ENCODE measurements at places on chromosomes 7 and 10.

DNA sequence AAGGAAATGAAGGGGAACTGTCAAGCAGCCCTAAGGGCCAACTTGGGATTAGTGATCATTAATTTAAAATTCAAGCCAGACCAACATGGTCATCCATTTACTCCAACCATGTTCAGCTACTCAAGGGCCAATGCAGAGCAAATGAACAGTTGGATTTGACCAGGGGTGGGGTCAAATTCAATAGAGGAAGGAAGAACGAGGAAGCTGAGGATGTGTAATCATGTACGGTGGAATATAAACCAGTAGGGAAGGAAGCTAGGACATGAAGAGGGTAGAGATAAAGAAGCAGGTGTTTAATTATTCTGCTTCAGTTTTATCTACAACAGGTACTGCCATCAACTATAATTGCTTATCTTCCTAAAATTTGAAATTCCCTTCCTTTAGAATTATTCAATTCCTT, 81.6 kb downstream of the HIBADH start:
- DNase-seq, result no peak

- no peak for DNase-seq
Measured at GRCh38 chr7:78578686-78579085, 780.1 kb downstream of the PHTF2 start.

DNA sequence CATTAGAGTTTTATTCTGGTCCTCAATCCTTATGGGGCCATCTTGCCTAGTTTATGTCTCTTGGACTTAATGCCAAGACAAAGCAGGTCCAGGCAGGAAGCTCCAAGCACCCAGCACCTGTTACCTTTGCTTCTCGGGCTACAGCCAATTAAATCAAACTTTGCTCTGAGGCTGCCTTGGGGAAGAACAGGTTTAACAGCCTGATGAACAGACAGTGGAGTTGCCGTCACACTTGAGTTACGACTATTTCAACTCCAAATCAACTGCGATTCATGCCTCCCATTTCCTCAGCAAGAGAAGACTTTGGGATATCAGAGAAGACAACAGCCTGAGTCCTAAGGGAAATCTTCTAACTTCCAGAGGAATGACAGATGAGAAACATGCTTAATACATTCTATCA, 62.2 kb downstream of the XPNPEP1 start:
- DNase-seq, result no peak

- DNase-seq, result no peak
Measured at GRCh38 chr10:77619964-77620703, 17.5 kb downstream of the KCNMA1 start.

- DNase-seq, result no peak
Measured at GRCh38 chr7:149850007-149850594, 11.9 kb downstream of the ZNF862 start.

- DNase-seq, result no peak
Measured at GRCh38 chr7:83517035-83517700, 131.8 kb downstream of the SEMA3E start.

DNA sequence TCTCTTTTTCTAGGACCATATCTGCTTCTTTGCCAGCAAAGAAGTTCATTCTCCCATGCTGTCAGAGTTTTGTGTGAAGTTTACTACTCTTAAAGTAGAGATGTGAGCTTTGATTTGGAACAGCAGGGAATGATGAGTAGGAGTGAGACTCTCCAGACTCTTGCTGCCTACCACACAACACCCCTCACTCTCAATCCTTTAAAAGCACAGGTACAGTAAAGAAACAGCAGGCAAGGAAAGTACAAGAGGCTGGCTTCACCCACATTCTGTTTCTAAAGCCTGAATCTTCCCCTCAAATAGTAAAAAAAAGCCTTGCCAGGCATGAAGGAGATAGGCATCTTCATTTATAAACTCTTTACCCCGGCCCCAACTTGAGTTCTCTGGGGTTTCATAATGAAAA, 97.3 kb downstream of the ARMH3 start:
- DNase-seq, result no peak

DNA sequence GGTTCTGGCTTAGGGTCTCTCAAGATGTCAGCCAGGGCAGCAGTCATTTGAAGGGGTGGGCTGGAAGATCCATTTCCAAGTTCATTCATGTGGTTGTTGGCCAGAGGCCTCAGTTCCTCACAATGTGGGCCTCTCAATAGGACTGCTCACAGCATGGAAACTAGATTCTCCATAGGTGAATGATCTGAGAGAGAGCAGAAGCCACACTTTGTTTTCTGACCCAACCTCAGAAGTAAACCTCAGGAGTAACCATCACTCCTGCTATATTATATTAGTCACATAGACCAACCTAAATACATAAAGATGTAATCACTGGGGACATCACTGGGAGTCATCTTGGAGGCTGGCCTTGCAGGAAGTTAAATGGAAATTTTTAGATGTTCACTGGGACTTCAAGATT, 42.2 kb downstream of the GBF1 start:
- no peak for DNase-seq

GRCh38 chr10:24935504-24936292, 16.7 kb downstream of the PRTFDC1 start:
- no peak for DNase-seq

DNA sequence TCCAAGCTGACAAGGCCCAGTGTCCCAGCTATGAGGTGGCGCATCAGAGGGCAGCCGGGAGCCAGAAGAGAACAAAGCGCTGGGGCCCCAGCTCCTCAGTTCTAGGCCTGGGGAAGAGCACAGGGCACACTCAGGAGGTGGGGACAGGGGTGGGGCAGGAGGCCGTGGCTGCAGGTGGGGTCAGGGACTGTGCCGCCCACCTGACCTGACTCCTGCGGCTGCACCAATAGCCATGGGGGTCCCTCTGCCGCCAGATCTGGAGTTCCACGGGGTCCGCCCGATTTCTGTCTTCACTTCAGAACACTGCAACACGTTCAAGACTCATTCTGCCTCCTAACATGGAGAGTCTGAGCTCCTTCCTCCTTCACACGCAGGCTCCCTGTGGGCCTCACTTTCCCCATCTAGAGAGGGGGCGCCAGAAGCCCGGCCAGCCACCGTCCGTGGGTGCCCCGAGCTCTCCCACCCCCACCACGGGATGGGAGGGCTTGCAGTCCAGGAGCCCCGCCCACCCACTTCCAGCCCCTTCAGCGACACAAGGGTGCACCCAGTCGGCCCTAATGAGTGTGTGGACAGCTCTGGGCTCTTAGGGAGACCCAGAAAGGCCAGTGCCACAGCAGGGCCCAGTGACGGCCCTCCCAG, 278.3 kb downstream of the MAD1L1 start:
- DNase-seq, result no peak

DNA sequence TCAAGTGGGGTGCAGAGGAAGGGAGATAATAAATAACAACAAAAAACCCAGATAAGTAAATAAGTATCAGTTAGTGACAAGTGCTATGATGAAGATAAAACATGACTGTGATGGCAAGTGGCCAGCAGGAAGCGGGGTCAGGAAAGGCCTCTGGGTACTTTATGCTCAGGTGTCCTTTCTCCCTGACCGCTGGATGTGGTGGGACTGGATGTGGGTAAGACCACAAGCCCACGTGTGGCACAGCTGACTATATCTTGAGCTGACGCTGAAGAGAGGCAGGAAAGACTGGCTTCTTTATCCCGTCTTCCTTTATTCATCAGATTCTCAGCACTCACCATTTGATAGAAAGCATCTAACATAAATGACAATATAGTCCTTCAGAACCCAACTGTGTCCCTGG, 87.8 kb downstream of the CREB5 start:
- DNase-seq, result no peak

DNA sequence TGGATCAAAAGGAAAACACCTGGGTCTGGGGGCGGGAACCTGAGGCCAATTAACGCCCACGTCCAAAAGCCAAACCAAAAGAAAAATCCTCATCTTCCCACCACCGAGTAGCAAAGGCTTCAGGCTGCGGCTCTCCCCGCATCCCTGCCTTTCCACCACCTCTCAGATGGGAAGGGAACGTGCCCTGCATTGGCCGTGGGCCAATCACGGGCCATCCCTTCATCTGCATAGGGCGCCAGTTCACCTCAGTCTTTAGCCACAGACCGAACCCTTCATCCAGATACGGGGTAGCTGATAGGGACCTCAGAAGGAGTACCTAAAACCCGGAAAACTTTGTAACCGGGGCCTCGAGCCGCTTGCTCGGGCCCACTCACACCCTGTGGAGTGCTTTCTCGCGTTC, 626 bp downstream of the PRPF18 start:
- no peak for DNase-seq

- DNase-seq, result no peak
Measured at GRCh38 chr10:71127773-71128172, 84.6 kb upstream of the UNC5B start.

GRCh38 chr7:123244768-123245167, 45.0 kb upstream of the SLC13A1 start:
- DNase-seq, result no peak

- no peak for DNase-seq
Measured at GRCh38 chr10:91420868-91421267, 10.7 kb downstream of the HECTD2 start.

GRCh38 chr10:43006490-43006889, 70.4 kb upstream of the RET start:
- no peak for DNase-seq

DNA sequence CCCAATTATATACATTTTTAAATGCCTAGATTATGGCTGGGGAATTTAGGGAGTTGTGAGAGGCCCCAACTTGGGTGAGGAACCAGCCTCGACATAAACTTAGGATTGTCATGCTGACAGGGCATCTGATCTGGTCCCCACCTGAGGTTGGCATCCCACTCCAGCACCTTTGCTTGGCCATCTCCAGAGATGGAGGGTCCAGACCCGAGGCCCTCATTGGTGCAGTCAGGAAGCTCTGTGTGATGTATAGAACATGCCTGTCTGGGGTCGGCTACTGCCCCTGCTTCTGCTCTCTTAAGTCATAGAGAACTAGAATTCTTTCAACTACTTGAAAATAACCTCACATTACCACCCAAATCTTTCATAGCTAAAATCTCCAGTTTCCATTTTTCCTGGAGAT, 153.8 kb downstream of the NRF1 start:
- no peak for DNase-seq

DNA sequence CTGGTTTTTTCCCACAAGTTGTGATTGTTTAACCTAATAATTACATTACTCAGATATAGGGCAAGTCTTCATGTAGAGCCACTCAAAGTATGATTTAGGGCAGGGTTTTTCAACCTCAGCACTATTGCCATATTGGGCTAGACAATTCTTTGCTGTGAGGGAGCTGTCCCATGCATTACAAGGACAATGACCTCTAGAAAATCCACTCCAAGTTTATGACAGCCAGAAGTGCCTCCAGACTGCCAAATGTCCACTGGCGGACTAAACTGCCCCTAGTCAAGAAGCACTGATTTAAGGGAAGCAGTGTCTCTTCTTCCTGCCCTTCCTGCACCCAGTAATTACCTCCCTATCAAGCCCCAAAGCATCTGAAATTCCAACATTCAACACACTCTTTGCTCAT, 54.4 kb downstream of the ZNF800 start:
- no peak for DNase-seq

- DNase-seq, result no peak
Measured at GRCh38 chr10:47354165-47354564, 6.0 kb downstream of the RBP3 start.

DNA sequence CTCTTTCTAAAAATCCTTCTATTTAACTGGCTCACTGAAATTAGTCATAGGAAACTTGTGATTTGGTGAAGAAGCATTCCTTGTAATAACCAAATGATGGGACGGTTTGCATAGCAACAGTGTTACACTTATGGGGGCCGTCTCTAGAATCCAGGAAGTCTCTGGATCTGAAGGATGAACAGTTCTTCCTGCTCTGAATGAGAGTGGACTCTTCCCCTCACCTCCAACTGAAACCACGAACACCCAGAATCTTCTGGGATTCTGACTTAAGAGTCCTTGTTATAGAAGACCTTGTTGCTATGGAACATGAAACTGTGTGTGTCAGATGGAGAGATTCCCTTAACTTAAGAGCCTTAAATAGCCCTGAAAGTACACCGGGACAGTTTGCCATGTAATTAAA, 23.2 kb downstream of the NOLC1 start:
- DNase-seq, result no peak

- no peak for DNase-seq
Measured at GRCh38 chr7:45069444-45070253, 19.1 kb downstream of the NACAD start.

- DNase-seq, result no peak
Measured at GRCh38 chr7:25187932-25188331, 40.4 kb downstream of the NPVF start.

GRCh38 chr7:27160145-27160545, 3.7 kb upstream of the HOXA7 start:
- DNase-seq, result no peak

GRCh38 chr7:157890921-157891401, 554.2 kb downstream of the DNAJB6 start:
- DNase-seq, result no peak

GRCh38 chr10:123648595-123648994, 17.6 kb upstream of the GPR26 start:
- no peak for DNase-seq

- DNase-seq, result no peak
Measured at GRCh38 chr10:68813559-68813958, 13.8 kb upstream of the STOX1 start.

Measured in stimulated activated CD4-positive, alpha-beta T cell treated with anti-CD3 and anti-CD28 coated beads, Interleukin-15, amount 100 ng/mL, for 1 hour (primary cell).